ENCODE measurements at places on chromosomes 5 and 9.

GRCh38 chr9:115400796-115401195 lies 282.8 kb upstream of the TNC start:
- no peak for DNase-seq

DNA sequence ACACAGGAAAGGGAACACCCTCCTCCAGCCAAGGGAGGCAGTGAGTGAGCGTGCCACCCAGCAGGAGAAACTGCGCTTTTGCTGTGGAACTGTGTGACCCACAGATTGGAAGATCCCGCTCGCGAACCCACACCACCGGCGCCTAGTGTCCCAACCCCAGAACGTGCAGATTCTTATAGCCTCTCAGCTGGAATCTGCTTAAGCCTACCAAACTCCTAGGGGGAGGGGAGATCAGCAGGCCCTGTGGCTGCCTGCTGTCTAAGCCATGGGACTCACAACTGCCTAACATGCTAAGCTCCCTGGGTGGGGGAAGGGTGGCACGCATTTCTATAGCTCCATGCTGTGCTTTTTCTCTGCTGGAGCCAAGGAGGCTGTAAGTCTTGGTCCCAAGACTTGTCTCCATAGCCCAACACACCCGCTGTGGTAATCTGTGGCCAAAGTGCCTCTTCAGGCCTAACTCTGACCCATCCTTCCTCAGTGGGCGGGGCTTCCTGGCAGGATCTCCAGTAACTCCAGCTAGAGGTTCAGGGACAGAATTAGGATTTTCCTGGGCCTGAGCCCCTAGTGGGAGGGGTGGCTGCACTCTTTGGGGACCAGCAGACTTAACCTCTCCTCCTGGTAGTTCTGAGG lies 485.0 kb downstream of the TAF11L14 start:
- DNase-seq, result no peak

DNA sequence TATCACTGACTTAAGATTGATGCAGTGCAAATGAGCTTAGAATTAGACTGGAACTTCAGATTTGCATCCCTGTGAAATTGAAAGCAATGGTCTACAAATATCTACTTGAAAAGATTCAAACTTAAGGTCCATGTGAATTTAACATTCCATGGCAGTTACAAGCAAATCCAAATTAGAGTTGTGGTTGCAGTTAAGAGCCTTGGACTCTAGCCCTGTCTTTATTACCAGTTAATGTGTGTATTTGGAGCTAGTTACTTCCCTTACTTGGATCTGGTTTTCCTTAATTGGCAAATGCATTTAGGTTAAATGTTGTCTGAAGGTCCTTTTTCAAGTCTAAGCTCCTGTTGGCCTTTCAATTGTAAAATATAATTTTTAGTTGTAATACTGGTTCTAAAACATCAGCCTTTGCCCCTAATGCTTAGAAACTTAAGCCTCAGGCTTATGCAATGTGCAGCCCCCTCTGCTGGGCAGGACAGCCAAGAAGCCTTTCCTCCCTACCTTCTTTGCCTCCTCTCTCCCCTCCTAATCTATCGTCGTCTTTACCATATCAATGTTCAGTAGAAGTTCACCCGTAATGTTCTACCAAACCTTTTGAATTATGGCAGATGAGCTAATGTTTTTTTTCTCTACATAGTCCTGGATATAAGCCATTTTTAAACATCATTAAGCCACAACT lies 59.5 kb downstream of the ERMP1 start:
- no peak for DNase-seq

GRCh38 chr5:69492391-69492922 lies at the start of gene OCLN:
Gene OCLN (plus strand): TSS chr5:69492790. CDS start chr5:69504245, 11,455 bp downstream.
- peak; percentile 68 for DNase-seq

DNA sequence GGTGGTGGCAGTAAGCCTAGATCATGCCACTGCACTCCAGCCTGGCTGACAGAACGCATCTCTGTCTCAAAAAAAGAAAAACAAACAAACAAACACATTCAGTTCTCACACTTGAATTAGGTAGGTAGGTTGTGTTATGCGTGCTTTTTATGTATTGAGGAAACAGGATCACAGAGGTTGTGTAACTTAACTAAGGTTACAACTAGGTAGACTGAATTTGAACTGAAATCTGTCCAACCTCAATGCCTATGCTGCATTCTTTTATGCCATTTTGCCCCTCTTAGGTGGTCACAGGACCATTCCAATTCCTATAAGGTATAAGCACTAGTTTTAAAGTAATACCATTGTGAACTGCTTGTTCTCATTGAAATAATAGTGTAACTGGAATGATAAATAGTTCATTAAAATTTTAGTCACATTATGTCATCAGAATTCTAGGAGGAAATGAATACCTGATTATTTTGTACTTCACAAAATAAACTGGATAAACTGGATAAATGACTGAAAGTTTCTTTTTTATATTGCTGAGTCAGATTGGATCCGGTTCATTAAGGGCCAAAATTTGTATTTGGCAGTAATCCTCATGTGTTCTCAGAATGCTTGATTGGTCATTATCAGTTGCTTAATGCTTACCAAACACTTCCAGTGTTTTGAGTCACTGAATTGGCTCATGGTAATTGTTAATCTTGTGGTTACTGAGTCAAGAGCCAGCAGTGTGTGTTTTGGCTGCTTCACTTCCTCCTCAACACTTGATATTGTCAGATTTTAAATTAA lies 7.1 kb downstream of the UBAP1 start:
- DNase-seq, result no peak

- no peak for DNase-seq
Measured at GRCh38 chr9:107878462-107878861, 388.9 kb upstream of the KLF4 start.

DNA sequence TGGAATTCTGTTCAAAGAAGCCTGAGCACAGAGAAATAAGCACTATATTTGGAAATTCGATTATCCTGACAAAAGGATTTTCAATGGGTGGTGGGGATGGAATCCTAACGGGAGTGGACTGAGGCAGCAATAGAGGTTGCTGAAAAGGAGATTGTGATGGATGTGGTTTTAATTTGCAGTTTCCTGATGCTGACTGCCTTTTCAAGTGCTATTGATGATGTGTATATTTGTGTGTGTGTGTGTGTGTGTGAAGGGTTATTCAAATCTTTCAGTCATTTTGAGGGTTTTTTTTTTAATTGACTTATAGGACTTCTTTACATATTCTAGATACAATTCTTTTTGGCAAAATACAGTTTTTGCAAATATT lies 614.5 kb downstream of the HINT1 start:
- DNase-seq, result no peak

All from liver (tissue), 10 donors.